ENCODE measurements at places on chromosomes 11 and 22. TPM values are rescaled to one million over a fixed set of nuclear protein-coding genes. Genes with fewer than 3 reads are reported as not detected.
A peak's percentile ranks its signal among the peaks of the same experiment; 100 is the strongest.

The TMEM132A gene
- 9.3 TPM for total RNA-seq

The C11orf86 gene
- not detected for total RNA-seq

DNA sequence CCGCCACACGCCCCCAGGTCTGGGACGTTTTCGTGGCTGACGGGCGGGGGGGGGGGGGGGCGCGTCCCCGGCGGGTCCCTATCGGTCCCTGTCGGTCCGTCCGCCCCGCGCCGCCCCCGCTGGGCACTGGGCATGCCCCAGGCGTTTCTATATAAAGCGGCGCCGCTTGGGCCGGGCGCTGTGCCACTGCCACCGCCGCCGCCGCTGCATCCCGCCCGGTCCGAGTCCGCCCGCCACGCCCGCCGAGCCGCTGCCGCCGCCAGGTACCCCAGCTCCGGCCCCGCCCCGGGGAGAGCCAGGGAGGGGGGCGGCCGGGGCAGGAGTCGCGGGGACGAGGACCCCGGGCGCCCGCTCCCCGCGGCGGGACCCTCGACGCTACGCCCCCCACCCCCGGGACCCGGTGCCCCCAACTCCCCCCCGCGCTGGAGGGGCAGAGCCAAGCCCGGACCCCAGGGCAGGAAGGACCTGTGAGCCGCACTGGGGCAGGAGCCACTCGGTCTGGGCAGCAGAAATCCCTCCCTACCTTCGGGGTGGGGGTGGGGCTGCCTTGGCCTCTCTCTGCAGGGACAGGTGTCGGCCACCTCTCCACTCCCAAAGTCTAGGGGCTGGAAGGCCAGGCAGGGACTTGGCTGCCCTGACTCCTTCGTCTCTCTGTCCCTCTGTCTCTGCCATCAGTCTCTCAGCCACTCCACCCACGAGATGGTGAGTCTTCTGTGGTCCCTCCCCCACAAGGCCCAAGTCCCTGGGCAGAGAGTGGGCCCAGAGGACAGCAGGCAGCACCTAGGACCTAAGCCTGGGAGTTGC is at the start of gene CARNS1:
TSS of gene CARNS1 (plus strand) at position 178 of the 804 bp plus-strand sequence. CDS start at position 700, 522 bp downstream.
- peak; percentile 63 for DNase-seq
- peaks cover 61% of the 10 kb centered on the region for H3K4me1 ChIP-seq
- H3K36me3 ChIP-seq: no peaks in the 10 kb centered on the region
- H3K27me3 ChIP-seq: no peaks in the 10 kb centered on the region

GRCh38 chr22:29184849-29185490 is 20.7 kb upstream of the EMID1 start:
- no peaks in the 10 kb centered on the region for H3K36me3 ChIP-seq
- H3K27me3 ChIP-seq: no peaks in the 10 kb centered on the region
- DNase-seq: no peak
- no peak overlapping the region for H3K4me3 ChIP-seq

DNA sequence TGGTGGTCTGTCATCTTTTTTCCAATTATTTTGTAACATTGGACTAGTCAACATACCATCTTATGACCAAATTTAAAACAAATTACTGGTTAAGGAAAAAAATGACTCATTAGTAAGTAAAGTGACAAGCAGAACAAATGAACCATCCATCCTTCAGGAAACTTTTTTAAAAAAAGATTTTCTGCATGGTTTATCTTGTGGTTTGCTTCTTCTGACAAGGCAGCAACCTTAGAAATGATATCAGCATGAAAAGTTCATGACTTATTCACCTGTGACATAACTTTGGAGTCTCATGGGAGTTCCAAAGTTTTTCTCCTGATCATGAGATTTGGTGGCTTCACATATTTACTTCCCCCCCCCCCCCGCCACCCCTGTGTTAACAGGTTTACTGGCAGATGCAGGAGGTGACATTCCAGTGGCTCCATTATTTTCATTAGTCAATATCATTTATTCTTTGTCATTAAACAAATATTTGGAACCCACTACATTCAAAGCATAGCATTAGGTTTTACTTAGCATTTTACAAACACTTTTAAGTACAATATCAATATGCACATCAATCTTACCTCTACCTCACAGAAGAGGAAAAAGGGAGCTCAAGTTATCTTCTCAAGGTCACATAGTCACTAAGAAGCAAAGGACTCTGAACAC is 40.7 kb downstream of the DCUN1D5 start:
- H3K27me3 ChIP-seq: no peaks in the 10 kb centered on the region
- DNase-seq: no peak
- H3K27ac ChIP-seq: no peak overlapping the region
- H3K4me1 ChIP-seq: no peaks in the 10 kb centered on the region
- no peak overlapping the region for H3K4me3 ChIP-seq

GRCh38 chr11:94183886-94184264 is 55.2 kb downstream of the PANX1 start:
- no peaks in the 10 kb centered on the region for H3K36me3 ChIP-seq
- no peak overlapping the region for H3K4me3 ChIP-seq
- peaks cover 30% of the 10 kb centered on the region for H3K4me1 ChIP-seq
- no peak overlapping the region for H3K27ac ChIP-seq
- peak; percentile 82 for DNase-seq

GRCh38 chr22:39381009-39381755 is 18.4 kb upstream of the TAB1 start:
- no peak overlapping the region for H3K4me3 ChIP-seq
- no peak overlapping the region for H3K27ac ChIP-seq
- no peaks in the 10 kb centered on the region for H3K4me1 ChIP-seq
- H3K27me3 ChIP-seq: no peaks in the 10 kb centered on the region

DNA sequence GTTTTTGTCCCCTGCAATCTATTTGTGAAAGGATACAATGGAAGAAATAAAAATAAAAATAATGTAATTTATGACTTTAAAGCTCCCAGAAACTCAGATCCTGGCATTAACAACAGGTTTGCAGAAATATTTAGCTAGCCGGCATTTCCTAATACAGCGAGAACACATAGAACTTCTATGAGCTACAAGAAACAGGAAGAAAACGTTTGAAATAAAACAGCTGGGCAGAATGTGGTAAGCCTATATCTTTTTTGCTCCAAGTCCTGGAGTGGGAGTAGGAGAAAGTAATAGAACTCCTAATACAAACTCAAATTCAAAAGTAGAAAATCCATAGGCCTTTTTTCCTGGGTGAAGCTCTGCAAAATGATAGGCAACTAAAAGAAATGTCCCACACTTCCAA is 29.6 kb upstream of the FIBIN start:
- no peak for DNase-seq
- no peaks in the 10 kb centered on the region for H3K27me3 ChIP-seq
- no peaks in the 10 kb centered on the region for H3K4me1 ChIP-seq
- H3K27ac ChIP-seq: no peak overlapping the region
- no peaks in the 10 kb centered on the region for H3K36me3 ChIP-seq

- no peaks in the 10 kb centered on the region for H3K36me3 ChIP-seq
- H3K27me3 ChIP-seq: no peaks in the 10 kb centered on the region
- no peak overlapping the region for H3K4me3 ChIP-seq
Measured at GRCh38 chr11:27296497-27296896, 66.5 kb downstream of the CCDC34 start.

DNA sequence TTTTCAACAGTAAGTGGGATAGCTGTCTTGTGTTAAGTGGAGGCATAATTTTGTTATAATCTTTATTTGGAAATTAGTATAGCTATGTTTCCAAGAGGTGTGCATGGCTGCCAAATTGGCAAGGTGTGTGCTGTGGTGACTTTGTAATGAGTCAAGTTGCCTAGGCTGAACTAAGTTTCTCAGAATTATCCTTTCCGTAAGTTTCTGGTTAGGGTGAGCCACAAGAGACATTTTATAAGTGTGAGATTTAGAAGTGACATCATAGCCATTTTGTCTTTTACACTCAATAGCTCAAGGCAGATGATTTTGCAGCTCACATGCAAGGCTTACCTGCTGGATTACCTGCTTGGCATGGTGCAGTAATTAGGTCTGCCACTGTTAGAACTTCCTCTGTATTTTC is 90.3 kb downstream of the C11orf87 start:
- no peak overlapping the region for H3K27ac ChIP-seq
- no peaks in the 10 kb centered on the region for H3K4me1 ChIP-seq
- no peak for DNase-seq
- no peaks in the 10 kb centered on the region for H3K27me3 ChIP-seq
- H3K36me3 ChIP-seq: no peaks in the 10 kb centered on the region

GRCh38 chr11:114219559-114220349 is 76.4 kb upstream of the NNMT start:
- H3K27me3 ChIP-seq: no peaks in the 10 kb centered on the region
- DNase-seq: peak; percentile 49
- no peaks in the 10 kb centered on the region for H3K36me3 ChIP-seq
- H3K27ac ChIP-seq: peak overlapping the region; percentile 40
- H3K4me1 ChIP-seq: peaks cover 46% of the 10 kb centered on the region

DNA sequence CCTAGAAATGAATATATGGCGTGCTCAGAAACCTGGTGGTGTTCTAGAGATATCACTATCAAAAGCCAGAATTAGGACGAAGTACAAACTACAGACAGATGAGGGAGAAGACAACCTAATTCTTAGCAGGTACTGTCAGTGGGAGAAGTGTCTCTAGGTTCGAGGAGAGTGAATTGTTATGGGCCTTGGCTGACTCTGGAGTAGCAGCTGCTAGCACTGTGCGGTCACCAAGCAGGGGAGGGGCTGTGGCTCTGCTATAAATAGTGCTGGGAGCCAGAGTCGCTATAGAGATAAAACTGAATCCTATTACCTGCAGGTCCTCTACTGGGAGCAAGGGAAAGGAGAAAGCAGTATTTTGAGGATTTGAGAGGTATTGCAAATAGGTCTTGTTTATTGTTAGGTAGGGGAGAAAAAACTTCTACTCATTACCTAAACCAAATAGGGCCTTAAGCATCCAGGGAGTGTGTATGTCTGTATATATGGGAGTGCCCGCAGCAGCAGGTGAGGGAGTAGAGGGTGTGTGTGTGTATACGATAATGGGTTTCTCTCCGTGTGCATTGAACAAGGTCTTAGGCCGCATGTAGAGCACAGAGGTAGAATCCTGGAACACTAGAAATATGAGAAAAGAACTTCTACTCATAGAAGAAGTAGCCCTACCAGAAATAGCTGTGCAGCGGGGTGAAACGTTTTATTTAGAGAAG is 2.2 kb downstream of the MADD start:
- peak overlapping the region; percentile 98 for H3K27ac ChIP-seq
- H3K36me3 ChIP-seq: peaks cover 22% of the 10 kb centered on the region
- peaks cover 35% of the 10 kb centered on the region for H3K4me1 ChIP-seq
- peak; percentile 53 for DNase-seq
- no peak overlapping the region for H3K4me3 ChIP-seq
- no peaks in the 10 kb centered on the region for H3K27me3 ChIP-seq

GRCh38 chr11:74701351-74701750 is 29.9 kb downstream of the CHRDL2 start:
- peaks cover 32% of the 10 kb centered on the region for H3K4me1 ChIP-seq
- no peak overlapping the region for H3K4me3 ChIP-seq
- H3K27ac ChIP-seq: no peak overlapping the region
- H3K27me3 ChIP-seq: no peaks in the 10 kb centered on the region
- H3K36me3 ChIP-seq: no peaks in the 10 kb centered on the region
- DNase-seq: no peak

DNA sequence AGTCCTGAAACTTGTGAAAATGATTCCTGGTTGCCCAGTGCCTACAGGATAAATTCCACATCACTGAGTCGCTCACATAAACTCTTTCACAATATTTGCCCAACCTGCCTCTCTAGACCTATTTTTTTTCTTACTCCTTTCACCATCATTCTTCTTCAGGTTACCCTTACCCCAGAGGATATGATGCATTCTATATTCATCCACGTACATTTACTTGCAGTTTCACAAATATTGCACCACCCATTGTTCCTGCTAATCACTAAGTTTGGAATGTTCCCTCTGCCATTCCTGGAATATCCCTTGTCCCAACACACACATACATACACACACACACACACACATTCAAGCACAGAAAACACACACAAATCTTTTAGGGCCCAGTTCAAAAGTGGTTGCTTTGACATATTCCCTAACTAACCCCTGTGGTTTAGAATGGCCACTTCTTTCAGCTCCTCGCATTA is 379.5 kb downstream of the ETS1 start:
- H3K27ac ChIP-seq: no peak overlapping the region
- H3K4me3 ChIP-seq: no peak overlapping the region
- H3K36me3 ChIP-seq: no peaks in the 10 kb centered on the region
- peaks cover 16% of the 10 kb centered on the region for H3K4me1 ChIP-seq
